DMS 273 treated with DMSO at 0.1 percent for 48 hours (cell line): ENCODE measurements at places on chromosomes 7 and 10.

- DNase-seq, result no peak
Measured at GRCh38 chr7:47601119-47601880, 19.4 kb upstream of the TNS3 start.

GRCh38 chr7:39360038-39360437 is 206.2 kb upstream of the YAE1 start:
- no peak for DNase-seq

DNA sequence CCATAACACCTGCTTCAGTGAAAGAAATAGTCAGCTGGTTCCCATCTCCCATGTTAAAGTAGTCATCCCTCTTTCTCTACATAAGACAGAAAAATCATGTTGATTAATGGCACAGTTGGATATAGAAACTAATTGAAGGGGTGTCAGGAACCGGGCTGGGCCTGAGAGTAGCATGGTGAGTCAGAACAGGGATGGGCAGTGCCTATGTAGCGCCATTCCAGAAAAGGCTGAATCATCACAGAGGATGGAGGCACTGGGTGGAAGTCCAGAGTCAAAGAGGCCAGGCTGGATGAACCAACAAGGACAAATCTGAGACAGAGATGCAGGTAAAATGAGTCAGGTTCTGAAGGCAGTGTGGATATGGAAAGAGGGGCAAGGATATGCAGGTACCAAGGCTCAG is 201.2 kb downstream of the LHFPL3 start:
- DNase-seq, result no peak

DNA sequence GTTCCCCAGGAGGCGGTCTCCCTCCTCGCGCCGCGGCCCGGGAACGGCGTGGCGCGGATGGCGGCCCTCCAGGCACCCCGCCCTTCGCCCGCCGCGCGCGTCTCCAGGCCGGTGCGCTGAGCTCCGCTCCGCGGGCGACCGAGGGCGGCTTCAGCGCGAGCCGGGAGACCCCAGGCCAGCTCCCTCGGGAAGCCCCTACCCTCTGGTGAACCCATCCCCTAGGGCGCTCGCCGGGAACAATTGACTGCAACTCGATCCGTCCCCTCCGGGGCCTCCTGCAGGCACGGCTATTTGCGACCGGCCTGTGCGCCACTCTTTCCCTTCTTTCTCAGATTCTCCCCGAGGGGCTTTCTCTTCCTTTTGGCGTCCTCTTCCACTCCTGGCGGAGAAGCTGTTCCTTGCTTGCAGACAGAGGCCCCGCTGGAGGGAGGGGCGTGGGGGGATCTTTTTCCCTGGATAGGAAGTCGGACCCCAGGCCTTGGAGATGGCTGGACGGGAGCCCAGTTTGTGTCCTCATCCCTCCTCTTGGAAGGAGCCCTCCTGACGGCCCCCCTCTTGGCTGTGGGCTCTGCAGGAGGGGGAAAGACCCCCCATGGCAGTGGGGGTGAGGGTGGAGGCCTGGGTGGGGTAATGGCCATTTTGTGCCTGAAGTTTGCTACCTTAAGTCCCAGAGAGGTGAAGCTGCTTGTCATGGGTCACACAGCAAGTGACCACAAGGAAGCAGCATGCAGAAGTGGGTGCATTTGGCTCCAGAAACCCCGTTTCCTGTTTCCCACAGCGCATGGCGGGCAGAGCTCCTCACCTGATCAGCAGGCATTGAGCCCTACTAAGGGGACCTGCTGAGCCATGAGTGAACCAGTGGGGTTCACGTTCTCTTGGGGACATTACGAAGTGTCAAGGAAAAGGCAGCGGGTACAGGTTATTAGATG is 171.2 kb upstream of the TNRC18 start:
- no peak for DNase-seq

DNA sequence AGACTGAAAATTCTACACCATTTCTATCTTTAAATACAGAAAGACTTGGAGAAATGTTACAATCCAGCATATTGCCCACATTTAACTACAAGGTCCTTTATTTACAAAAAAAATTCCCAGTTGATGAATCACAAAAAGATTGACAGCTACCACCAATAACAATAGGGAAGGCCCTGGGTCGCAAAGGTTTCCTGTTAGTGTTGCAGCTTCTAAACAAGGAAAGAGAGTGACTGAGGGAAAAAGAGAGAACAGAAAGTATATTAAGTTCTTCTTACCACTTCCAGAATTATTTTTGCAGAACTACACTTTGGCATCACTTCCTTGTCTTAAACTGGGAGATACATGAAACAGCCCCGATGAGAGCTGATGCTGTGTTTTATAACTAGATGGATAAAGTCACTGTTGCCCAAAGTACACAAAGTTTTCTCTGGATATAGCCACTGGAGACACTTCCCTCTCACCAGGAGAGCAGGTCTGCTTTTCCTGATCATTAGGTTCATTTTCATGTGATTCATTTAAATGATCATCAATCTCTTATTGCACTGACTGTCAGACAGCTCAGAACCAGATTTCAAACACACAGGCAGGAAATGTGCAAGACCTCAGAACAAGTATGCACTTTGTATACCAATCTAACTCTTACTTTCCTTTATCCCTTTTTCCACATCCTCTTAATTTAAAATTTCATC is 57.0 kb downstream of the SHTN1 start:
- DNase-seq, result no peak

DNA sequence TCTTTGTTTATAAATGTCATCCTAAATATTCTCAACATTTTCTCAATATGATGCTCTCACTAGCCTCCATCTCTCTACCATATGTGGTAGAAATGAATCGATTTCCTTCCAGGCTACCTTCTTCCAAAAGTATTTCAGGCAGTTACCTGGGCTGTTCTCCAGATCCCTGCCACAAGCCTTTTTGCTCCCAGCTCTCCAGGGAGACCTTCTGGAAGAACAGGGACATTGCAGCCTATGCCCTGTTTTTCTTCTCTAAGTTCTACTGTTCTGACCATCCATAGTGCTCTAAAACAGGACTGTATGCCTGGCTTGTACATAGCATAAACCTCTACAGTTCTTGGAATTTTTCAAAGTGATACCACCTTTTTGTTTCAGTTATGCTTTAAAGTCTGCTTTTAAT is 552.8 kb downstream of the ANKRD7 start:
- DNase-seq, result no peak

- DNase-seq, result no peak
Measured at GRCh38 chr7:112124061-112124766, 82.0 kb downstream of the DOCK4 start.

GRCh38 chr7:24882989-24883621 is 96.9 kb downstream of the OSBPL3 start:
- peak; percentile 84 for DNase-seq

- no peak for DNase-seq
Measured at GRCh38 chr7:95693551-95694333, 78.6 kb upstream of the DYNC1I1 start.

DNA sequence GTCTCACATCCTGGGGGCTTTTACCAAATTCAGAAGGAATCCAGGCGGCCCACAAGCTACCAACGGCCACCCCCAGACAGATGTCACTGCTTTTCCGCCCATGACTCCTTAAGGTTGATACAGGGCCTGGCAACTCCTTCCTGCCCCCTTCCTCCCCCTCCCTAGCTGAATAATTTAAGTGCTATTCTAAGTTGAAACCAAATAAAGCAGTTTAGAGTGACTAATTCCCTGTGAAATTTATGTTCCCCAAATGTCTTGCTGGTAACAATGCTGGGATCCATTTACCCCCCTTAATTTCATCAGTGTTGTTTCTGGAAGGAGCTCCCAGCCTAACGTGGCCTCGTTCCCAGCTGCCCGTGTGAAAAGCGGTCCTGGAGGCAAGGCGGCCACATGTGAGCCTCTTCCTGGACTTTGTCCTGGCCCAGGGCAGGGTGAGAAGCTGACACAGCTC is 109.6 kb downstream of the TMEM130 start:
- no peak for DNase-seq

DNA sequence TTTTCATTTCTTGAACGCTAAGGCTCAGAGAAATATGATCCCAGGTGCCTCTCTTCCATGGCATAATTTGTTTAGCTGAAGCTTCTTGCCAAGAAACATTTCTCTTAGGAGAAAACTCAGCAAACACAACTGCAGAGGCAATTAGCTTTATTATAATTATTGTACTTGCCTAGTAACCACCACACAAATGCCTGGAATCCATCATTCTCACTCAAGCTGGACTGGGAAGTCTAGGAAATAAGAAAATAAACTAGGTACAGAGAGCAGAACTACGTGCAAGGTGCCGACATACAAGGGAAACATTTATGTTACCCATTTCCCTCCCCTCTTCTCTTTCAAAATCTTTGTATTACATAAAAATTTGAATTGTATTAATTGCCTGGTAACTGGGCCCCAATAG is 15.1 kb downstream of the SLC35B4 start:
- DNase-seq, result no peak

- no peak for DNase-seq
Measured at GRCh38 chr10:129728905-129729795, 234.9 kb downstream of the EBF3 start.

- no peak for DNase-seq
Measured at GRCh38 chr7:60706-61105, 131.7 kb upstream of the FAM20C start.

DNA sequence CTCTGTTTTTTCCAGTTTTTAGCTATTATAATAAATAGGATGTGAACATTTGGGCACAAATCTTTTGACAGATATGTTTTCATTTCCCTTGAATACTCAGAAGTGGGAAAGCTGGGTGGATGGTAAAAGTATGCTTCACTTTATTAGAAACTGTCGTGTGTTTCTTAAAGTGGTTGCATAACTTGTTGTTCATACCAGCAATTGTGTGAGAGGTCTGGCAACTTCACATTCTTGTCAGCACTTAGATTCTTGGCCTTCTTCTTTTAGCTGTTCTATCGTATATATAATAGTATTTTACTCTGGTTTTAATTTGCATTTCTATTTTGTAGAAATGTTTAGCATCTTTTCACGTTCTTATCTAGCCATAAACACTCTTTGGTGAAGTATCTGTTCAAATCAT is 894.4 kb downstream of the KCNMA1 start:
- DNase-seq, result no peak

DNA sequence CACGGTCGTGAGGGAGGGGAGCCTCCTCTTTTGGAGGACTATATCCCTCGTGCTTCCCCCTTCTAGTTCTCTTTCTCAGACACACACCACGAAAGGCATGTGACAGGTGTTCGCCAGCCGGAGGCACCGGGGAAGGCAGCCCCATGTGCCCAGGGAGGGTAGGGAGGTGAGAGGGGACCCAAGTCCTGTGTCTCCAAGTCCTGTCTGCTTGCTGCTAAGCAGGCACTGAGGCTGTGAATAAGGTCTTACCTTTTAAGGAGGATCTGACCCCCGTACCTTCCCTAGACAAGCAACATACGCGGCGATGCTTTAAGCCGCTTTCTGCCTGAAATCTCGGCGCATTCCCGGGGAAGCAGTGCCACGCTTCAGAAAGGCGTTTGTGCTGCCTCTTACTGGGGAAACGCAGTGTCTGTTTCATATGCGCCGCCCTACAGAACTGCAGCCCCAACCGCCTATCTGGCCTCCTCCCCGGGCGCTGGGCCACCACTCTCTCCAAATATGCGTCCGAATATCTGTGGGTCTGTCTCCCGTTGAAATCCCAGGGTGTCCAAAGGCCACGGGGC is 770 bp downstream of the PLXNA4 start:
- DNase-seq, result peak; percentile 52

DNA sequence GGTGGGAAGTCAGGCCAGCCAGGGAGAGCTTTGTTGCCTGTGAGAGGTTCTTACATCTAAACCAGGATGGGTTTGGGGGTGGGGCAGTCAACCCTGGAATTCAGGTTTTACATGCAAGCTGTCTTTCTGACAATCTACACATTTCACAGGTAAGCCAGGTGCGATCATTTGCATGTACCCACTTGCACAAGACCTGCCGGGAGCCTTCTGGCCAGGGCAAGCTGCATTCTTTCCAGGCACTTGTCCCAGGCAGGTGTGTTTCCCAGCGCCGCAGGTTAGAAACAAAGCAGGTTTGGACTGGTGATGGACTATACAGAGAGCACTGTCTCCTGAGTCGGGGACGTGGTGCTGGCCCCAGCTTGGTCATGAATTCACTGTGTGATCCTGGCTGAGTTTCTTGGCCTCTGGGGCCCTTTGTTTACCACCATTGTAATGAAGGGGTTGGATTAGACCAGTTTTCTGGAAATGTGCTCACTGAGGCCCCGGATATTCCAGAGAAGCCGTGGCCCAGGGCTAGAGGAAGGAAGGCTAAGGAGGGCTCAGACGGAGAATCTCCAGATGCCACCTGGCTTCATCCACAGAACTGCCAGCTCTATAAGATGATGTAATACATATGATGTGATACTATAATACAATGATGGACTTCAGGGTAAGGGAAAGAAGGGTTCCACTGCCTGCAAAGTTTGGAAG is 205.2 kb upstream of the SVIL start:
- no peak for DNase-seq

GRCh38 chr7:93203496-93203895 is 22.8 kb downstream of the HEPACAM2 start:
- peak; percentile 94 for DNase-seq

GRCh38 chr7:7568553-7568952 is 1.9 kb downstream of the MIOS start:
- DNase-seq, result no peak

DNA sequence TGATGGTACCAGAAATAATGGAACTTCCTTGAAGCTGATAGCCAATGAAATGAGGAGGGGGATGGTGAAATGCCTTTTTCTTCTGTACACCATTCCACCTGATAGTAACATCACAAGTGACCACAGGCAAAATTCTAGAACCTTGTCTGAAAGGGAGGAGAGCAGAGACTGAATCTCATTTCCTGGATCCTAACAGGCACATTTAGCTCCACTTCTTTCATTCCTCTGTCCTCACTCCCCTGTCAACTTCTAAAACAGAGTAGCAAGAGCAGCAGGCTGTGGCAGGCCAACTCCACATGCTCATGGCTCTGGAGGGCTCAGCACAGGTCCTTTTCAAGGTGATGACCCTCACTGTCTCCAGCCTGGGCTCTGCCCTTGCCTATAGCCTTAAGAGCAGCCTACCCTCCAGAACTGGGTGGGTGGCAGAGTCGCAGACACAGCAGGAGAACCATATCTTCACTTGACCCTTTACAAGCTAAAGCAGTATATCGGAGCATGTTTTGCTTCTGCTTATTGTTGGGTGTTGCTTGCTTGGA is at the start of gene LRRC18:
Gene LRRC18, minus strand, starts transcription at position 51 of the 536 bp plus-strand sequence. CDS start 25,685 bp downstream, outside the sequence.
- DNase-seq, result no peak

- DNase-seq, result no peak
Measured at GRCh38 chr10:70234668-70235447, 1.6 kb upstream of the PPA1 start.

DNA sequence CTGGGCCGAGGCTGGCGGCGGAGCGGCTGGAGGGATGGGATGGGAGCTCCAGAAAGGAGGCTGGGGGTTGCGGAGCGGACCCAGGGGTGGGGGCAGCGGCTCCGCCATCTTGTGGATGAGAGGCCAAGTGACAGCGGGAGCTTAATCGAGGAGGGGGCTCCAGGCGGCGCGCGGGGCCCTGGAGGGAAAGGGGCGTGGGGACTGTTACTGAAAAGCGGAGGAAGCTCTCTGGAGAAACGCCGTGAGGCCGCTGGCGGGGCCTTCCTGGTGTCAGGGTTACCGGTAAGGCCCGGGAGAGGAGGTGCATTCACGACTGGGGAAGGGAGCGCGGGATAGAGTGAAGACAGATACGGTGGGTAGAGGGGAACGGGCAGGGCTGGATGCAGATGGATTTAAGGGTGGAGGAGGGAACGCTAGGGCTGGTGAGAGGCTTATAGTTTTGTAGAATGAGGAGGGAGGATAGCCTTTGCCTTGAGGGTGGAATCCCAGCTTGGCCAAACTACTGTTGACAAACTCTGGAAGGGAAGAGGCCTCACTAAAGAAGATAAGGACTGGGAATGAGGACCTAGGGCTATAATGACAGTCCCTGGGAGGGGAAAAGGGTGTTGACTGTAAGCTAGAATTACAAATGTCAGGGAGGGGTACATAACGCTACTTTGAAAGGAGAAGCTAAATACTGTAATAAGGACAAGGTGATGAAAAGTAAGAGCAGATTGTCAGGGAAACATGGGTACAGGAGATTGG is 535 bp downstream of the BTRC start:
- peak; percentile 3 for DNase-seq
